Ecto neural progenitor cell (in vitro differentiated cells): ENCODE measurements at places on chromosomes 7 and 10.

GRCh38 chr10:74079936-74080590, 70.6 kb downstream of the AP3M1 start:
- no peak for DNase-seq

DNA sequence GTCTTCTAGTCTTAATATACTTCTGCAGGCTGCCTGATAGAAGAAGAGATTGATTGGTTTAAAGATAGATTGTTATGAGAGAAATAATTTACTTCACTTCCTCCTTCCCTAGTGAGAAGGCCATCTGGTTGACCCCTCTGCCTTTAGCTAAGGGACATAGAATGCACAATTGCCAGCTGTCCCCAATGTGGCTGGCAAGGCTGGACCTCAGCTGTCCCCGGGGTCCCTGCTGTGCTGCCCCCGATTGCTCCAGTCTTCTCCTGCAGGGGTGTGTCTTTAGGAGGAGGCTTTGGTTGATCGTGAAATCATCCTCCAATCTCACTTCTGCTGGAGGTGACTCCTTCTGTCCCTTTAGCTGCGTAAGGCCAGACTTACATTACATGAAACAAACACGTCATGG, 388.5 kb downstream of the DPP6 start:
- DNase-seq = no peak

DNA sequence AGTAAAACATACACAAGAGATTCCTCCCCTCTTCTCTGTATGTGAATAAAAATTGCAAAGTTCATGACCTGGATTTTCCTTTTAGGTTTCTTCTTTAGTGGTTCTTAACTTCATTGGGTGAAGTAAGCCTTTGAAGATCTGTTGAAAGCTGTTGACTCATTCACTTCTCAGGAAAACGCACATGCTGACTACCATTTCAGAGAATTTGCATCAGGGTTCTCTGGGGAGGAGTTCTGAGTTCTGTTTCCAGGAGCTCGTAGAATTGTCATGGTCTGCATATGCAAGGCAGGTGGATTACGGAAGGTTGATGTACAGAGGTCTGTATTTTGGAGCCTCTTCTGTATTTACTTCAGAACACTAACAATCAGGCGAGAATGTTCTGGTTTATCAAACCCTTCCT, 962 bp upstream of the SLC26A4 start:
- DNase-seq = no peak

GRCh38 chr7:102044641-102044983, 227.2 kb downstream of the CUX1 start:
- no peak for DNase-seq

- no peak for DNase-seq
Observed at GRCh38 chr7:42175834-42176723, 60.9 kb downstream of the GLI3 start.
